Effector memory CD4-positive, alpha-beta T cell (primary cell): ENCODE measurements at places on chromosomes 1 and 21.

- DNase-seq: no peak
Observed at GRCh38 chr21:42777757-42778344, 101.5 kb downstream of the WDR4 start.

DNA sequence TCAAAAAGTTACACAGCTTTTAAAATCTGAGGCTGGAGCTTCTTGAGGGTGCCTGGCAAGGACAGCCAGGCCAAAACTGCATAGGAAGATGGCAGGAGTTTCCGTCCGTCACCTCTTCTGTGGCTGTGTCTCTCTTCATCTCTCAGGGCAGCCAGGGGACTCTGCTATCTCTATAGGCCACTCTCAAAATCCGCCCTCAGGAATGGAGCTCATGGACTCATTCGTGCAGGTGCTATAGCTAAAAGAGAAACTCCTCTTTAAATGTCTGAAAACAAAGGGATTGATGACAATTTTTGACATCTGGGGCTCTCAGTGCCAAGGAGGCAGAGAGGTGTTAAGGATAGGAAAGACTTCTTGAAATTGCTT is 27.2 kb downstream of the OVAAL start:
- no peak for DNase-seq

- no peak for DNase-seq
Observed at GRCh38 chr21:38322311-38322950, 65.6 kb downstream of the KCNJ15 start.

GRCh38 chr21:44816761-44817505 is 929 bp downstream of the SUMO3 start:
- DNase-seq: no peak

GRCh38 chr1:15038232-15039016 is 115.1 kb upstream of the TMEM51 start:
- no peak for DNase-seq
